ENCODE measurements at places on chromosomes 13 and 19.

DNA sequence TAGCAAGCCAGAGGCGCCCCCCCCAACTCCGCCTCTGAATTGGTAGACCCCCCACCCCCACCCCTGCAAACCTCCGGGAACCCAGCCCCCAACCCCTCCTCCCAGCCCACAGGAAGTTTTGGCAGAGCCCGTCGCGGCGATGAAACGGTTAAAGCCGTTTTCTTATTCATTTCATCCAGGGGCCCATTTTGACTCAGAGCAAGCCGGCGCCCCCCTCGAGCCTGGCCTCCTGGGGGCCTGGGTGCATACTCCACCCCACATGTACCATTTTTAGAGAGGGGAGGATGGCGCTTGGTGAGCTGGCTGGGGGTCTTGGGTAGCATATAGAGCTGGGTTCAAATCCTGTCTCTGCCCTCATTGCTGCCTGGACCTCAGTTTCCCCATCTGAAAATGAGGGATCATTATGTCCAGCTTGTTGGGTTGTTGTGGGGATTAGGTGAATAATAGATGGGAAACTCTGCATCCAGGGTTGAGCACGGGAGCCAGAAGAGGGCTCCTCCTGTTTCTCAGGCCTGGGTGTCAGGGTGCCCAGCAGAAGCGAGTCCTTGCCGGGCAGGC lies 7.9 kb upstream of the JUNB start:
- no peak for DNase-seq

DNA sequence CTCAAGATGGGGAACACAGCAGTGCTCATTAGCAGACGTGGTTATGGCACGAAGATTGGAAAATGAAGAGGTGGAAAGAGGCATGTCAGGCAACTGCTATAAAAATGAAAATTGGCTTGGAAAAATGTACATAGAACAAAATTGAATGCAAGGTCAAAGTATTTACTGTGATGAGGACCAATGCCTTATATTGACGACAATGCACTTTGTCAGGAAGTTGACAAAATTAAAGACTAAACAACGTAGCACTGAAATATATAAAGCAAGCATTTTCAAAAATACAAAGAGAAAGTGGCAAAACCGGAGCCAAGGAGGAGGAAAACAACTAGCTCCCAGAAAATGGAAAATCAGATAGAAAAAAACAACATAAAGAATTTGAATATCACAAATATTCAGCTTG lies 113.7 kb upstream of the SGCG start:
- no peak for DNase-seq

- DNase-seq, result peak; percentile 65
Measured at GRCh38 chr19:4851551-4852290, 15.7 kb downstream of the PLIN3 start.

DNA sequence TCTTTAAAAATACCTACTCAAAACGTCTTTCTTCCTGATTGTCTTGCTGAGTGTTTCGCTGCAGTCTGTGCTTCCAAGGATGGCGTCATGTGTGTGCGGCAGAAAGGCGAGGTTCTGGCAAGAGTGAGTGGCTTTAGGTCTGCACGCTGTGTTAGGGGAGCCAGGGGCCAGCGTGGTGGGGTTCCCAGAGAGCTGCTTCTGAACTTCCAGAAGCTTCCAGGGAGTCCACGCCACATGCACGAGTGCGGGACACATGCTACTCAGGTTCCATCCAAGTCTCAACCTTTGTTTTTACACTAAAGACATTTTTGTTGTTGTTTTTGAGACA lies 67.9 kb downstream of the ATP11A start:
- peak; percentile 57 for DNase-seq

- DNase-seq, result no peak
Measured at GRCh38 chr19:1257475-1258162, 9.2 kb downstream of the MIDN start.

GRCh38 chr19:33766623-33767022 lies 30.0 kb upstream of the KCTD15 start:
- DNase-seq, result no peak

DNA sequence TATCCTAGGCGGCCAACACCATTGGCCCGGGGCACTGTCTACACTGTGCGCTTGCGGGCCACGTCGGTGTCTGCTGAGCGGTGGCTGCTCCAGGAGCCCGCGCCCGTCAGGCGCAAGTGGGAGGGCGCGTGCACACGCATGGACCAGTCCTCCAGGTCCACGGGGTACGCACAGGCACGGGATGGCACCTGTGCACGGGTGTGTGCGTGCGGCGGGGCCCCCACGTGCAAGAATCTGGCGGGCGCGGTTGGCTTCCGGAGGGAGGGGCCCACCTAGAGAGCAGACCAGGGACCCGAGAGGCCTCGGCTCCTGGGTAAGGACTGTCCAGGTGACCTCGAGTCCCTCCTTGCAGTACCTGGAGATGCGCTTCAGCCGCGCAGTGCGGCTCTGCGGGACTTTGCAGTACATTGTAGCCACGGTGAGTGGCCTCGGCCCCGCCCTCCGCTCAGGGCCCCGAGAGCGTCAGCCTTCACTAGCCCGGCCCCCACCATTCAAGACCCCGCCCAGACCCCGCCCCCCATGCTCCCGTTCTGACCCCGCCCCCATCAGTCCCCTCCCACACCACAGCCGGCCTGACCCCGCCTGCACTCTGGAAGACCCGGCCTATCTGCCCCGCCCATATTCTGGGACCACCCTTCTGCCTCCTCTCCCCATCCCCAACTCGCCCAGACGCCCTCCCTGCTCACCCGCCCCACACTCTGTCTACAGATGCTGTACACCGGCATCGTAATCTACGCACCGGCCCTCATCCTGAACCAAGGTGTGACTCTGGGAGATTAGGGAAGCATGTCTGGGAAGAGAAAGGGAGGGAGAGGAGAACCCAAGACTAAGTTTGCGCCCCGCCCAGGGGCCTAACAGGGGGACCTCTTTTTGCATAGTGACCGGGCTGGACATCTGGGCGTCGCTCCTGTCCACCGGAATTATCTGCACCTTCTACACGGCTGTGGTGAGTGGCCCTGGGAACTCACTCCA lies 2.3 kb downstream of the SLC5A5 start:
- DNase-seq, result no peak

GRCh38 chr19:30387311-30388115 lies 15.3 kb downstream of the ZNF536 start:
- DNase-seq, result no peak

DNA sequence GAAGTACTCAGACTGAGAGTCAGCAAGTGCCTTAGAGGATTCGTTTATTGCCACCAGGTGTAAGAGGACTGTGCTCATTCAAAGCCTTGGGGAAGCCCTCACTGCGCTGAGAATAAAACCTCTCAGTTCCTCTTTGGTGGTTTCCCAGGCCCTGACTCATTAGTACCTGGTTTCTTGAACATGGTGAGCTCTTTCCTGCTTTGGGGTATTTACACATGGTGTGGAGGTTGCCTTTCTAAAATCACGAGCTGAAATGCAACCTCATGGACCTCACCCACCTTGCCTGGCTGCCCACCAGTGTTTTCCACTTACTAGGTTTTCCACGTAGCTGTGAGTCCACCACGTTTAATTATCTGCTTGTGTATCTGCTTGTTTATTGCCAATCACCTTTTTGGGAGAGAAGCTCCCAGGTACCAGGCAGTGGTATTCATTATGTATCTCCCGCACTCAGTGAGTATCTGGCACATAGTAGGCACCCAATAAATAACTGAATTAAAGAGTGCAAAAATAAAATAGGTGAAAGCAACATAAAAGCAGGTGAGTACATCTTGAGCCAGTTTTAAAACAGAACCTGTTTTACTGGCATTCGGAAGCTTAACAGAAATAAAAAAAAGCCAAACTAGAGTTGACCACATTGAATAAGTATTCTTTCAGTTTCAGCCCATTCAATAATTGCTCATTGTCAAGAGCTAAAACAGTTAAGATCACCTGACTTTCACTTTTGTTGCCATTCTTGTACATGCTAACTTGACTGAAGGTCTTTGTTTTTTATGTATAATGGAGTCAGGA lies 533.0 kb downstream of the MYO16 start:
- no peak for DNase-seq

DNA sequence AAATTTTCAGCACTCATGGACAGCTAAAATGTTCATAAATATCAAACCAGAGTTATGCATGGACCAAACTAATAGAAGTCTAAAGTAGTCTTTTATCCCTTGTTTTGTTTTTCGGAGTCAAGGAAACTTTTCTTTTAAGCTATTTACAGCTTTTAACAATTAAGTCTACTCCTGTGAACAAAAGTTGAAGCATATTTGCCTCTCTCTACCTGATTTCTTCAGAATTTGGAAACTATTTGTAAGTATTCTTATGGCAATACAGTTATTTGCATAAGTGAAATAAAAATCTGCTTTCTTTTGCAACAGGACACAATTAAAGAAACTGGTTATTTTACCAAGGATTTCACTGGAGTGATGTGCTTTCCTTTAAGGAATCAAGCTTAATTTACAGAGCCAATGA lies 47.1 kb upstream of the ANKRD10 start:
- no peak for DNase-seq
